Activated CD4-positive, alpha-beta T cell treated with anti-CD3 and anti-CD28 coated beads, Interleukin-2, amount 10 ng/mL, durations not matched to agents 24 days and 14 days (primary cell): ENCODE measurements at places on chromosomes 6 and 20. TPM values are rescaled to one million over a fixed set of nuclear protein-coding genes. Genes with fewer than 3 reads are reported as not detected.

DNA sequence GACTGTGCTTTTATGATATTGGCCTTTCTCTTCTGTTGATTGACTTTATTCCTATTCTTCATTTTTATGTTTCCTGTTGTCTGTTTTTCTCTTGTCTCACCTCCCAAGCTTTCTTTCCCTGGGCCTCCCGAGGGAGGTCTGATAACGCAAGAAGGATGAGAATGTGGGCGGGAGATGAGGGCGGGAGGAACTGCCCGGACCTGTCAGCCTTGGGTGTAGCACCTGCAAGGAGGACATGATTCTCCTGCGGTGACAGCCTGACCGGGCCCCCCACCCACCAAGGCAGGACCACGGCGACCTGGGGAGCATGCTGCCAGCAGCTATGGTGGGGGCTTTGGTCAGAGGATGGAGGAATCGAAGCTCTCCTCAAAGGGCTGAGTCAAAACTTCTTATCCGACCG, 86.9 kb downstream of the PLEKHG1 start:
- H3K36me3 ChIP-seq: no peaks in the 10 kb centered on the region
- H3K4me3 ChIP-seq: no peak overlapping the region
- H3K27me3 ChIP-seq: no peaks in the 10 kb centered on the region
- H3K4me1 ChIP-seq: peaks cover 2% of the 10 kb centered on the region
- no peak for DNase-seq

The CST1 gene
- total RNA-seq: not detected in 2 replicates

- H3K27ac ChIP-seq: no peak overlapping the region
- DNase-seq: no peak
- no peaks in the 10 kb centered on the region for H3K4me1 ChIP-seq
- peaks cover 12% of the 10 kb centered on the region for H3K27me3 ChIP-seq
- H3K4me3 ChIP-seq: no peak overlapping the region
Observed at GRCh38 chr20:17752459-17752858, 52.7 kb downstream of the BANF2 start.

The RNF182 gene
- not detected in 2 replicates for total RNA-seq

The TUBE1 gene
- total RNA-seq: 24.3 and 30.1 TPM in 2 replicates

- H3K4me1 ChIP-seq: no peaks in the 10 kb centered on the region
- no peak overlapping the region for H3K27ac ChIP-seq
- H3K27me3 ChIP-seq: peaks cover 16% of the 10 kb centered on the region
- no peaks in the 10 kb centered on the region for H3K36me3 ChIP-seq
- DNase-seq: no peak
Observed at GRCh38 chr20:54152227-54153040, 21.4 kb downstream of the CYP24A1 start.

DNA sequence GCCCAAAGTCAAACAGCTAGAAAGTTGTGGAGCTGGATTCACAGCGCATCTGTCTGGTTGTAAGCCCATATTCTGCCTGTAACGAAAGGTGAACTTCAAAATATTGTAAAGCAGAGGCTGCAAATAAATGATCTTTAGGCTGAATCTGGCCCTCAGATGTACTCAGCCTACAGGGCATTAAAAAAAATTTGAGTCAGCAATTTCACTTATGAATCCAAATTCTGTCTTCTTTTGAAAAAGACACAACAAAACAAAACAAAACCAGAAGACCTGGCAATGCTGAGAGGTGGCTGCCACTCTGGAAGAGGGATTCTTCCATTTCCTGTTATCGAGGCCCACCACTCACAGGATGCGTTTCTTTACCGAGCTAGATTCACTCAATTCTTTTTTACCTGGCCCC, 7.1 kb downstream of the LAMA4 start:
- no peak for DNase-seq
- no peak overlapping the region for H3K27ac ChIP-seq
- H3K4me3 ChIP-seq: no peak overlapping the region
- no peaks in the 10 kb centered on the region for H3K36me3 ChIP-seq
